Activated CD4-positive, alpha-beta T cell treated with anti-CD3 and anti-CD28 coated beads for 36 hours (primary cell): ENCODE measurements at places on chromosomes 13 and 19.
A peak's percentile ranks its signal among the peaks of the same experiment; 100 is the strongest.

DNA sequence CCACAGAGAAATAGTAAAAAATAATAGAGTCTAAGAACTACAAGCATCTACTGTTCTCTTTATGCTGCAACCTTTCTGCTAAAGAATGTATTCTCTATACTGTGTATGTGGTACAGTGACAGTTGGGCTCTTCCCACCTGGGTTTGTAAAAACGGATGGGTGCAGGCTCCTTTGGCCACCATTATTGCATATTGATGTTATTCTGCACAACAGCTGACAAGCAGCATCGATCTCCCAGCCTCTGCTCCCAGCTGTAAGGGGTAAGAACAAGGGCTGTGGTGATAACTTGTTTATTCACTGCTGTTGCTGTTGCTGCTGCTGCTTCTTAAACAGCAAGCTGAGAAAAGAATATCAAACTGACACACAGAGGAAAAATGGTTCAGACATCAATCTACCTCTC is 56.1 kb downstream of the KCNRG start:
- no peak for DNase-seq

- DNase-seq = no peak
These were observed 83.9 kb downstream of the ING1 start for GRCh38 chr13:110797230-110797877.

DNA sequence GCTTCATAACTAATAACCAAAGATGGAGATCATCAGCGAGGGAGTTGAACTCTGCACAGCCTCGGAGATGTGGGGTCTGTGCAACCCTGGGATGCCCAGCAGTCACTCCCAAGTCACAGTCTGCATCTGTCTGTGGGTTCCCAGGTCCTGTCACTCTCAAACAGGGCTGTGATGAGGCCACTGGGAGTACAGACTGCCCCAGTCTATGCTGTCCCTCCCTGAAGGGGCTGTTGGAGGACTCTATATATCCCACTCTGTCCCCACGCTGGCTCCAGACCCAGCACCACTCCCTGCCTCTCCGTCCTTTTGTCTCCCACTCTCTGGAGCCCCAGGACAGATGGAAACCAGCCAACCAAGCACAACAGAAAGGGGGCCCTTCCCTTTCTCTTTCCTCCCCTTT is 26.2 kb upstream of the C13orf42 start:
- no peak for DNase-seq

DNA sequence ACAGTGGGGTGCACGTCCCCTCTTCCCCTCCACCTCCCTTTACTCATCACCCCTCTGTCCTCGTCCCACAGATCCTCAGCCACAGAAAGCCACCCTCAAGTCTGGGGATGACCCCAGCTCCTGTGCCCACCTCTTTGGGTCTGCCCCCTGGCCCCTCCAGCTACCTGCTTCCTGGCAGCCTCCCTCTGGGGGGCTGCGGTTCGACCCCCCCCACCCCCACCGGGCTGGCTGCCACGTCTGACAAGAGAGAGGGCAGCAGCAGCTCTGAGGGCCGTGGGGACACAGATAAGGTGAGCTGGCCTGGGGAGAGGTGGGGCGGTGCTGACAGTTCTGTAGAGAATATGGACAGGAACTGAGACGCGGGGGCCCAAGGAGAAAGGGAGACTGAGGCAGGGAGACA is 11.1 kb downstream of the IRF3 start:
- no peak for DNase-seq

DNA sequence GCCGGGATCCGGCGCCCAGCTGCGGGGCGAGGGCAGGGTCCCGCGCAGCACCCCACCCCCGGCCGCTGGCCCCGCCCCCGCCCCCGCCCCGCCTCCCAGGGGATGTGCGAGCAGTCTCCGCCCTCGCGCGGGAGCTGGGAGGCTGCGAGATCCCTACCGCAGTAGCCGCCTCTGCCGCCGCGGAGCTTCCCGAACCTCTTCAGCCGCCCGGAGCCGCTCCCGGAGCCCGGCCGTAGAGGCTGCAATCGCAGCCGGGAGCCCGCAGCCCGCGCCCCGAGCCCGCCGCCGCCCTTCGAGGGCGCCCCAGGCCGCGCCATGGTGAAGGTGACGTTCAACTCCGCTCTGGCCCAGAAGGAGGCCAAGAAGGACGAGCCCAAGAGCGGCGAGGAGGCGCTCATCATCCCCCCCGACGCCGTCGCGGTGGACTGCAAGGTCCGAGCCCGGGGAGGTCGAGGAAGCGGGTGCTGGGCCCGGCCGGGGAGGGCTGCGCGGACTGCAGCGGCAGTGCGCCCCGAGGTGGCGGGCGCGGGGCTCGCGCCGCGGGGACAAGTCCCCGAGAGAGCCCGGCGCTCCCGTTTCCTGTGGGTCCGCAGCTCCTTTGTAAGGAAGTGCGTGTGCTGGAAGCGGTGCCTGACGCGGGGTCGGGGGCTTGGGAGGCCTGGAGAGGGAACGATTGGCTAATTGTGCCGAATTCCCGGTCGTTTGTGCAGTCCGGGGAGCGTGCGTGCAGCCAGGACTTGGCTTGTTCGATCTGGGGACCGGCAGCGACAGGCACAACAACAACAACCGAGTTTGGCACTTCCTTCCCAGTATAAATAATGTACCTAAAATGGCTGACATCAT is at the start of gene ITM2B:
TSS of gene ITM2B (plus strand) at position 161 of the 843 bp plus-strand sequence. CDS start at position 316, 155 bp downstream.
- DNase-seq = peak; percentile 78

DNA sequence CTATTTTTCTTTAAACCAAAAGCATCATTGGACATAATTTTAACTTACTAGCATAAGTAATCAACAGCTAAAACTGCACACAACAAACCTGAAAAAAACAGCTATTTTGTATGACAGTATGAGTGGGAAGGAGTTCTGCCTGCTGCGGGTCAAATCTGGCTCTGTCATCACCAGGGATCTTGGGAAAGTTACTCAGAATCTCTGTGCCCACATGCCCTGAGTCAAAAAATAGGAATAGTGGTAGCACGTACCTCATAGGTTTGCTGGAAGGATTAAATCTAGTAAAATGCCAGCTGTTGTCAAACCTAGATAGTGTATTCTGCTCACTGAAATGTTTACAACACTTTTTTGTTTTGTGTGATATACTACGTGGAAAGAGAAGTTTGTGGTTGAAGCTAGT is 1.1 kb downstream of the CLN5 start:
- DNase-seq = no peak
